ENCODE measurements at places on chromosomes 12 and 14.

- no peak for DNase-seq
These were observed 21.7 kb upstream of the VPS37B start for GRCh38 chr12:122917507-122918121.

GRCh38 chr14:82230748-82231147 is 697.1 kb upstream of the SEL1L start:
- DNase-seq: no peak

- no peak for DNase-seq
These were observed 940.2 kb upstream of the MDGA2 start for GRCh38 chr14:48615618-48616017.

DNA sequence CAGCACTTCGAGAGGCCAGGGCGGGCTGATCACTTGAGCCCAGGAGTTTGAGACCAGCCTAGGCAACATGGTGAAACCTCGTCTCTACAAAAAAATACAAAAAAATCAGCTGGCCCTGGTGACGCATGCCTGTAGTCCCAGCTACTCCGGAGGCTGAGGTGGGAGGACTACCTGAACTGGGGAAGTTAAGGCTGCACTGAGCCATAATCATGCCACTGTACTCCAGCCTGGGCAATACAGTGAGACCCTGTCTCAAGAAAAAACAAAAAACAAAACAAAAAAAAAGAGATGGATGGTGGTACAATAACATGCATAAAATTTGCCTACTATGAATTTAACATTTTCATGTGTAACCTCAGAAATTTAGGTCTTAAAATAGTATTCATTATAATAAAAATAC is 2.2 kb downstream of the THAP2 start:
- DNase-seq: no peak

GRCh38 chr12:79200176-79200575 is 335.6 kb downstream of the SYT1 start:
- DNase-seq: no peak

GRCh38 chr14:61476754-61477410 is 155.5 kb downstream of the PRKCH start:
- peak; percentile 46 for DNase-seq

- no peak for DNase-seq
These were observed 577.8 kb downstream of the RPS29 start for GRCh38 chr14:49008363-49008762.

DNA sequence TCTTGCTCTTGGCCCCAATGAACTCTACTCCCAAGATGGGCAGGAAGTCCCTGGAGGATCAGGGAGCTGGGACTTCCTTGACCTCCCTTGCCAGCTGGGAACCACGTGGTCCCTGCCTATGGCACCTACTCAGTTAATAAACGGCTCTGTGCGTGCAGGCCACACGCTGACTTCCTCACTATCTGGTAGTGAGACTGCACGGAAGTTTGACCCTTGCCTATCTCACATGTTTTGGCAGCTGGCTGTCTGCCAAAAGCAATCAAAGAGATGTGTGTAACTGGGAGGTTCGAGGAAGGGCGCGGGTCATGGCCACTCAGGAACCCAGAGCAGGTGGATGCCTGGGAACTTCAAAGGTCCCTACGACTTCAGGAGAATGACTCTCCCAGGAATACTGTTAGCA is 57.9 kb downstream of the RFLNA start:
- DNase-seq: no peak

DNA sequence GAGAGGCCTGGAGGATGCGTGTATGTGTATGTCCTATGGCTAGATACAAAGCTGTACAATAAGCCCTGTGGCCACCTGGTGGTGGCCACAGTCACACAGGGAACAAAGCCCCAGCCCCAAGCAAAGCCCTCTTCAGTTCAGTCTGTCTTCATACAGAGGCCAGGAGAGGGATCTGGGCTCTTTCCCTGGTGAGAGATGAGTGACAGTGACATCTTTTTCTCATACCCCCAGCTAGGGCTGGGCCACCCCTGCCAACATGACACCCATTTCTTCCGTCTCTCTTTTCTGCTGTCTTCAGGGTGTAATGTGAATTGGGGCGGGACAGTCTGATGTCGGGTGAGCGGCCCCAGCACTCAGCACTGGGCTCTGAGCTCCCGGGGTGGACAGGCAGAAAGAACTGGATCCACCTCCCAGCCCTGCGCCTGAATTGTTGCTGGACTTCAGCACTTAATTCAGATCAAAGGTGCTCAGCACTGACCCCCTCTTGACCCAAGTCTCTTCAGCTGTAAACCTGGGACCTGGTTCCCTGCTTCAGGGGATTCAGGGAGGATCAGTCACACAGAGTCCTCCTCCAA is 59.8 kb downstream of the SERPINA3 start:
- DNase-seq: no peak

GRCh38 chr14:80544366-80544765 is 333.1 kb upstream of the DIO2 start:
- DNase-seq: no peak

DNA sequence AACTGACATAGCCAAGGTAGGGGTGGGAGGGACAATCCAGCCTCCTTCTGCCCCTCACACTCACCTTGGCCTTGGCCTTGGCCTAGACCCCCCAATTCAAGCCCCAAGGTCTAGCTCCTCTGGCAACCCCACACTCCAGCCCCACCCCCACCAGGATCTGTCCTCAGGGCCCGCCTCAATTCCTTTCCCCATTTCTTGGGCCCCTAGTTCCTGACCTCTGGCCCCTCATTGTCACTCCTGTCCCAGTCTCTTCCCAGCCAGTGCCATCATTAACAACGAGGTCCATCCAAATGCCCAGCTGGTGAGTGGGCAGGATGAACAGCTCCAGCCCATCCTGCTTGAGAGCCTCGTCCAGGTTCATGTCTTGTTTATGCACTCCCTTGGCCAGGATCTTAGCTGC is 6.8 kb upstream of the GDF11 start:
- no peak for DNase-seq

DNA sequence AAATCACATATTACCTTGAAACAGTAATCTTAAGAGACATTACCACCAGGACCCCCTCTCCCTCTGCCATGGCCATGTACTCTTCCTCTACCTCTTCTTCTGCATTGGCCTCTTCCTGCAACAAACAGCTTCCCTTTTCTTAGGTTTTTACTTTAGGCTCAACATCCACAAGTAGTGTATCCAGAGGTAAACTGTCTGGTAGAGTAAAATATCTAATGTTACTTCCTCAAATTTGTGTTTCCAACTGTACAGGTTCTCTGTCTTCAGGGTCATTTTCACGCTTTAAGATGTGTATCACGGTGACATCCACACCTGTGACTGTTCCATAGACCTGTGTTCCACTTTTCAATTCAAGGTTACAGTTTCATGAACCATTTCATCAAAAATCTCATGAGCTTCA is 13.4 kb downstream of the CDK17 start:
- DNase-seq: no peak

DNA sequence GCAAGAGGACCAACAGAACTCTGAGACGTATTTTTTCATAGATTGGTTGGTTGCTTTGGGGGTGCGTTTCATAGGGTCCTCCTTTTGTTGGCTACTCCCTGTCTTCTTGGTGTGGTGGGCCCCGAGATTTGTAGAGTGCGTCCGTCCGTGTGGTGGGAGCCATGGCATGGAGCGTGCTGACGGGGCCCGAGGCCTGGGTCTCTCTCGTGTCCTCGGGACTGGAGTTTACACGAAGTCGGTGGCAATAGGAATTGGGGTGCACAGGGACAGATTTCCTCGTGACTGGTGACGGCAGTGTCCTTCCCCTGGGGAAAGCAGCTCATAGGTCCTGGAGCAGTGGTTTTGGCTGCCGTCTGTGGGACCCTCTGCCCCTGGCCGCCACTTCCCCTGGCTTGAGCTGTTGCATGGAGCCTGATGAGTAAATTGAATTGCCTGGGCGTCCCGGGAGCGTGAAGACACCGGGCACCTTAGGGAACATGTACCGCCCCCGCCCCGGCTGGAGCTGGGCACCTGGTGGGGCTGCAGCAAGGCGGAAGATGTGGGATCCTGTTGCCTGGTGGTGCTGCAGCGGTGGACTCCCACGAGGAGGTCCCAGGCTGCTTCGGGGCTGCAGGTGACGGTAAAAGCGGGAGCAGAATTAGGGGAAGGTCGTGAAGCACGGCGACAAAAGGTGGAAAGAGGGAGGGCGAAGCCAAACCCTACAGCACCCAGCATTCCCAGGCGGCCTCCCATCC is 153.7 kb upstream of the ALG10B start:
- no peak for DNase-seq

GRCh38 chr12:27651201-27651600 is 45.0 kb upstream of the REP15 start:
- DNase-seq: no peak

DNA sequence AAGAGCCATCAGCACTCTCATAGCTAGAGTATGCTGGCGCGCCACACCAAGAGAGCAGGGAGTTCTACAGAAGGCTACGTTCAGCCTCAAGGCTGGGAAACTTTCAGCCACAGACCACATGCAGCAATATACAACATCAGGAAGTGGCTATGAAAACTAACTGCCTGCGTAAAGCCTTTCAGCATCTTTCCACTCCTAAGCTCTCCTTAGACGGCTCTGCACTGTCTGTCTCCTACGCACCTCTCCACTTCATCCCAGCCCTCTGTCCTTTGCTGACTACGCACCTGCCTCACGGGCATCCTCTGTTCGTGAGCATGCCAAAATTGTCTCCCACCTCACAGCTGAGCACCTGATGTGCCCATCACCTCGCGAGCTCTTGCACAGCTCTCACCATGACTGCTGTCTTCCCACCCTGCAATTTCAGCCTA is 9.7 kb downstream of the MPHOSPH9 start:
- peak; percentile 40 for DNase-seq

GRCh38 chr12:133145981-133146380 is 15.6 kb downstream of the ZNF10 start:
- DNase-seq: no peak

DNA sequence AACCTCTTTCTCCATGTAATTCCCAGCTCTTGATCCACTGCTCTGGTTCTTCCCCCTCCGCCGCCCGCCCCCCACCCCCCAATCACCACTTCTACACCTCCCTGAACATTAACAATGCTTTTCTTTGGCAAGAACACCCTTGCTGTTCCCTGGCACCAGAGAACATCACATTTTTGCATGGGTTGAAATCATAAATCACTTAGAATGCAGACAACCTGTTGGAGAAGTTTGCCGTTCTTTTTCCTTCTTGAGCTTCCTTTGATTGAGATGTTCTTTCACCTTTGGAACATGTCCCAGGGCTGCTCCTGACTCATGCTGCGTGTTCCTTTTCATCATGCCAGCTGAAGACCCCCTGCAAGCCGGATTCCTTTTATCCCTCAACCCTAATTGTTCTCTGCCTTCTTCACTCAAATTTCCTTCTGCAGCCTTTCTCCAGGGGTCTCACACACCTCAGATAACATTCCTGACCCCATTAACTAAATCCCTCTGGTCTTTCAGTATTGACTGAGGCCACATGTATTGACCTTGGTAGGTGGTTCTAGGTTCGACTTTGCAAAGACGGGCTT is 294.1 kb upstream of the TMPO start:
- DNase-seq: no peak

- DNase-seq: no peak
These were observed 97.4 kb upstream of the ATF7IP start for GRCh38 chr12:14268120-14268515.

- no peak for DNase-seq
These were observed 2.7 kb downstream of the MYO1A start for GRCh38 chr12:57046947-57047890.

- no peak for DNase-seq
These were observed 499 bp upstream of the PRKAG1 start for GRCh38 chr12:49019120-49019430.

- no peak for DNase-seq
These were observed 177.0 kb upstream of the VASH1 start for GRCh38 chr14:76584271-76584702.

- DNase-seq: no peak
These were observed 31.5 kb downstream of the SCN8A start for GRCh38 chr12:51622564-51622963.

- DNase-seq: no peak
These were observed 58.2 kb downstream of the BEGAIN start for GRCh38 chr14:100528962-100529560.

- DNase-seq: no peak
These were observed 24.3 kb upstream of the PARP11 start for GRCh38 chr12:3897371-3897971.

GRCh38 chr14:54503486-54503885 is 6.2 kb upstream of the CGRRF1 start:
- DNase-seq: no peak

- DNase-seq: no peak
These were observed 327.1 kb upstream of the FKBP4 start for GRCh38 chr12:2467447-2468195.

GRCh38 chr12:8906266-8907180 is 7.8 kb upstream of the PHC1 start:
- DNase-seq: no peak

- DNase-seq: no peak
These were observed 75.1 kb downstream of the KCNK13 start for GRCh38 chr14:90136904-90137303.

DNA sequence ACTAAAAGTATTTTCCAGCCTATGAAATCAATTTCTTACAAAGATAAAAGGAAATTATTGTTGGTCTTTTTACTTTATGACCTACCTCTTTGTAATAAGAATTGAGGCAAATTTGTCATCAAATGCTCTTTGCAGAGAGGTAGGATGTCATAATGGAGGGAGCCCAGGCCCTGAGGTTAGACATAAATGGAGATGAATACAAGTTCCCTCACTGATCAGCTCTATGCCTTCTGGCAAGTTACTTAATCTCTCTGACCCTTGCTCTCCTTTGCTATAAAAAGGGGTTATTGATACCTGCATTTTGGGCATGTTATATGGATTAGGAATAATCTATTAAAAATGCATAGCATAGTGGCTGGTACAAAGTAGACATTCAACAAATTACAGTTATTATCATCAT is 146.9 kb upstream of the KRR1 start:
- DNase-seq: no peak

- DNase-seq: no peak
These were observed 91.2 kb downstream of the SLC25A21 start for GRCh38 chr14:37081218-37081617.

GRCh38 chr12:131114271-131114670 is 160.6 kb downstream of the ADGRD1 start:
- no peak for DNase-seq

GRCh38 chr12:26750531-26751175 is 82.3 kb downstream of the ITPR2 start:
- DNase-seq: no peak

DNA sequence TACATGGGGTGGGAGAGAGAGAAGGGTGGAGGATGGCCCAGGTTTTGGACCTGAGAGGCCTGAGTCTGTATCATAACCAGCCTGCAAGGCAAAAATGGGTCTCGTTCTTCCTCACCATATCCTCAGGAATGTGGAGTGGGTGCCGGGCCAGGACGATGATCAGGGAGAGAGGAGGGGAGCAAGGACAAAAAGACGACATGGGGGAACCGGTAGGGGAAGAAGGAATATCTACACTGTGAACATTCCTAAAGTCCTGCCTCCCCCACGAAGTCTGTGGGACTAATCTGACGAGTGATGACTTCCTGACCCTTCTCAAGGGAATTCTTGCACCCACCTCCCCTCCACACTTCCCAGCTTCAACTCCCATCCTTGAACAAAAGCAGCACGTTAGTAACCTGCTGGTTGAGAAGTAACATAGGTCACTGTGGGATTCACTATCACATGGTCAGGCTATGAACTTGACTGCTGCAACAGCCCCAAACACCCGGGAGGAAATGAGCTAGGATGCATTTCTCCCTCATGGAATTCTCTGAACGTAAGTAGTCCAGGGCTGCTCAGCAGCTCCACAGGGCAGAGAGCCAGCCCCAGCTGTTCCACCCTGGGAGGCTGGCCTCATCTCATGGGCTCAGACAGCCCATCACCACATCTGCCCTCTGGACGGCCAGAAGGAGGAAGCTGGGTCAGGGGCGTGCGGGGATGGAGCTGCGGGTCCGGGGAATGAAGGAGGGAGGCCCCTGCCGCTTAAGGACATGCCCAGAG is 36.8 kb upstream of the VWF start:
- DNase-seq: no peak

GRCh38 chr14:76212242-76212641 is 60.5 kb downstream of the GPATCH2L start:
- no peak for DNase-seq

Measured in activated CD4-positive, alpha-beta T cell treated with anti-CD3 and anti-CD28 coated beads, Interleukin-2, amount 50 U/mL, for 4 hours (primary cell).